ENCODE measurements at places on chromosomes 2 and 18.

GRCh38 chr2:240642806-240643092 lies 17.5 kb downstream of the GPR35 start:
- no peak for DNase-seq

- no peak for DNase-seq
Observed at GRCh38 chr18:23992089-23992940, 22.2 kb upstream of the TTC39C start.

GRCh38 chr18:48825101-48825745 lies 125.5 kb downstream of the SMAD7 start:
- peak; percentile 82 for DNase-seq

DNA sequence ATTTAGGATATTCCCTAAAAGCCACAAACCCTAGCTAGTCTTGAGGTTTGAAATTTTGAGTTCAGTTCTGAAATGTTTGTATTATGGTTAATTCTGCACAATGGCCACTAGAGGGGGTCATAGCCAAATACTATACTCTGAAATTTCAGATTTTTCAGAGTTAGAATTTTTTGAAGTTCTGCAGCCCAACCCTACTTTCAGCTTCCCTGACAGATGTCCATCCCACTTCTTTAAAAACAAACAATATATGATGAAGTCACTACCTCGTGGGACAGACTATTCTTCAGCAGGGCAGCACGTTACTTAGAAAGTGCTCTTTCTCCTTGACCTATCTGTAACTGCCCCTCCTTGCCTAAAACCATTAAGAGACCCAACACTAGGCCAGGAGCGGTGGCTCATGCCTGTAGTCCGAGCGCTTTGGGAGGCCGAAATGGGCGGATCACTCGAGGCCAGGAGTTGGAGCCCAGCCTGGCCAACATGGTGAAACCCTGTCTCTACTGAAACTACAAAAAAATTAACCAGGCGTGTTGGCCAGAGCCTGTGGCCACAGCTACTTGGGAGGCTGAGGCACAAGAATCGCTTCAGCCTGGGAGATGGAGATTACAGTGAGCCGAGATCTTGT lies 48.2 kb upstream of the PAPOLG start:
- DNase-seq: peak; percentile 52

- DNase-seq: no peak
Observed at GRCh38 chr2:95041824-95042442, 16.4 kb downstream of the MAL start.

- DNase-seq: peak; percentile 83
Observed at GRCh38 chr2:67871686-67872412, 191.0 kb downstream of the C1D start.

- DNase-seq: no peak
Observed at GRCh38 chr18:44788334-44788733, 107.6 kb downstream of the SETBP1 start.

All from fibroblast of pulmonary artery (primary cell).